Dorsolateral prefrontal cortex (tissue), 122 donors: ENCODE measurements at places on chromosomes 6 and 20. TPM values are rescaled to one million over a fixed set of nuclear protein-coding genes. Genes with fewer than 3 reads are reported as not detected.
A peak's percentile ranks its signal among the peaks of the same experiment; 100 is the strongest.

HLA-DRA gene
- 99.9 TPM for total RNA-seq

HLA-DPA1 gene
- total RNA-seq = 25.6 TPM

DZANK1 gene
- 5.0 TPM for total RNA-seq

TXLNB gene
- 1.6 TPM for total RNA-seq

RGS17 gene
- 9.1 TPM for total RNA-seq

VSTM2L gene
- total RNA-seq = 65.7 TPM

NMBR gene
- 0.45 TPM for total RNA-seq

MACROD2 gene
- 48.1 TPM for total RNA-seq

DNA sequence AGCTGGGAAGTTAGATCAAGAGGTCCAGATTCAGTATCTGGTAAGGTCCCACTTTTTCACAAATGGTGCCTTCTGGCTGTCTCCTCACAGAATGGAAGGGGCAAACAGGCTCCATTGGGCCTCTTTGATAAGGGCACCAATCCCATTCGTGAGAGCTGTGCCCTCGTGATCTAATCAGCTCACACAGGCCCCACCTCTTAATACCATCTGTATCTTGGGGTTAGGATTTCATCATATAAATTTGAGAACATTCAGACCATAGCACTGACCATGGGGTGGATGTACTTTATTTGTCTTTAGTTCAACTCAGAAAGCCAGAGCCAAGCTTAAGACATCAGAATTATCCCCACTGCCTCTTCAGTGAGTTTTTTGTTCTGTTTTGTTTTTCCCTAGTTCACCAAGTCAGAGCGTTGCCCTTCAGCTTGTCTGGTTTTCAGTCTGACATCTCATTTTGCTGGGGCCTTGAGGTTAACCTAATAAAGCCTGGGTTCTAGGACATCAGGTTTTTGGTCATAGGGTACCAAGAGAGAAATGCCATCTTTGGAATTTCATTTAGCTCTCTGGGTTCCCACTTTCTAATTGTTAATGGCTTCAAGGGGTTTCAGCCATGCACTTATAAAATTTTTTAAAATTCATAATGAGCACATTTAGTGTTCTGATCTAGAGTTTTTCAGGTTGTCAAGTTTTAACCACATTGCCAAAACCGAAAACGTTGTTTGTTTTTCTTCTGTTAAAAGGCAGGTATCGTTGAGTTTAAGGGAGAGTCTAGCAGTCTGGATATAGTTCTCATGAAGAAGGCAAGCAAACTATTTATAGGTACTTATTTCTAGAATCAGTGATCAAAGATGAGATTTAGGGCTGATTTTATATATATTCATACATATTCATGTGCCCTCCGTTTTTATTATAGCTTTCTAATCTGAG, 19.0 kb downstream of the SENP6 start:
- DNase-seq = no peak

- no peak for DNase-seq
These were observed 18.9 kb upstream of the ROS1 start for GRCh38 chr6:117444600-117444999.

DNA sequence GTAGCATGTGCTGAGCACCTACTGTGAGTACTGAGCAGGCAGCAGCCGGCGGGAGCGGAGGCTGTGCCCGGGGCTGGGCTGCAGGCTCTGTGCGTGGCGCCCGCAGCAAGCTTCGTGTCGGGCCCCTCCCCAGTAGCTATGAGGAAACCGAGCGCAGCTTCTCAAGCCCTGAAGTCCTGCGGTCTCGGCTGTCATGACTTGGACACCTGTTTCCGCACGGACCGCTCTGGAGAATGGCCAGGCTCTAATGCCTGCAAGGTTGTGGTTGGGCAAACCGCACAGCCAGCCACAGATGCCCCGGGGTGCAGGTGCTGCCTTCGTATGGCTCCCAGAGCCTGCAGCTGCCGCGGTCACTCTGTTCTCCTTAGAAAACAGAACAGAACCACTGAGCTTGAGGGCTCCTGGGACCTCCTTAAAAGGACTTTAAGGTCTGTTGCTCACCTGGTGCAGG, 33.7 kb downstream of the PYGB start:
- peak; percentile 25 for DNase-seq

- DNase-seq = no peak
These were observed 188.3 kb upstream of the MARCKS start for GRCh38 chr6:113668641-113669408.

DNA sequence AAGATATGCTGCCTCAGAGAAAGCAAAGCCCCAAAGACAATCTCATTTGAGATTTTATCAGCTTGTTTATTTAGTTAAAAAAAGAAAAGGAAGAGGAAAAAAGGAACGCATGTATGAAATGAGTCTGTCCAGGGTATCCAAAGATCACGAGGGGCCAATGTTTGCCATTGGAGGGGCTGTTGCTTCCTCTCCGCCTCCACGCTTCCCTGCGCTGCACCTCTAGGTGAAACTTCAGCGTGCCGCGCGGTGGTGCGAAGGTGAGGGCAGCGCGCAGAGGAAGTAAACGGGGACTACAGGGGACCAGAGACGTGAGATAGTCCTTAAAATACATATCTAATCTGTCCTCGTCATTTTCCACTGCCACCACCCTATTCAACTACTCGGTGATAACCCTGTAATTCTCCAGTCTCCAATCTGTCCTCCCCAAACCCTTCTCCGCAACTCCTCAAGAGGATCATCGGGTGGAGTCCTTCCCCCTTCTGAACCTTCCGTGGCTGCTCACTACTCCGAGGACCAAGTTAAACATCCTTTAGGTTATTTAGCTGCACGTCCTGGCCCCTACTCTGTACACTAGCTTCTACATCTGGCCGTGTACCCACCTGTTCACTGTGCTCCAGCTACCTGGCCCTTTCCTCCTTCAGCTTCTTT, 1.1 kb upstream of the DCBLD1 start:
- no peak for DNase-seq

- DNase-seq = no peak
These were observed 176.0 kb downstream of the SASH1 start for GRCh38 chr6:148518511-148519156.

DNA sequence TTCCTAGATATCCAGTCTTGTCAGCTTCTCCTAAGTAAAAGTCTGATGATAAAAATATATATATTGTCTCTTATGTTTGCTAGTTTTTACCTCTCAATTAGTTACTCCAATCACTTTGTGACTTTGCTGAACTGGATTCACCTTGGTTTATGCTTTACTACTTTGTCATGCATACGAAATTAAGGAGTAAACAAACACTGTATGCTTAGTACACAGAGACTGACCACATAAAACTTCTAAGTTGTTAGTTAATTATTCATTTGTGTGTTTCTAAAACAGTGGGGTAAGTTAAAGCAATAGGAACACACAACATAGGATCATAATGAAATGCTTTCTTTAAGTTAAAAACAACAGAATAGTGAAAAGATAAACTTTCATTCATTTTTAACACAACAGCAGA, 877.3 kb upstream of the MAP3K7 start:
- no peak for DNase-seq

GRCh38 chr20:47456041-47456537, 45.6 kb upstream of the NCOA3 start:
- no peak for DNase-seq

DNA sequence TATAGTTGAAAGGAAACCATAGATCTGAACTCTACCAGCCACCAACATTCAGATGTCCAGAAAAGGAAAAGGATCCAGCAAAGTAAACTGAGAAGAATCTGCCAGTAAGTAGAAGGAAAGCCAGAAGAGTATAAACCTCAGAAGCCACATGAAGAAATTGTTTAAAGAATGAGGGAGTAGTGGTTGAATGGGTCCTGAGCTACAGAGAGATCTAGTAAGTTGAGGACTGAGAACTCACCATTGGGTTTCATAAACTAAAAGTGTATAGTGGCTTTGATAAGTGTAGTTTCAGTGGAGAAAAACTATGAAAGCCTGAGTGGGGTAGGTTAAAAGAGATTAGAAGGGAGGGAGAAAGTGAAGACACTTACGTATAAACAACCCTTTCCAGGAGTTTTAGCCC, 32.0 kb upstream of the SUMO4 start:
- no peak for DNase-seq

- no peak for DNase-seq
These were observed 154.0 kb downstream of the LAMP5 start for GRCh38 chr20:9668381-9668780.

GRCh38 chr6:31712296-31712695, 2.9 kb upstream of the LY6G6D start:
- no peak for DNase-seq

GRCh38 chr20:48621376-48622078, 206.3 kb downstream of the PREX1 start:
- no peak for DNase-seq

DNA sequence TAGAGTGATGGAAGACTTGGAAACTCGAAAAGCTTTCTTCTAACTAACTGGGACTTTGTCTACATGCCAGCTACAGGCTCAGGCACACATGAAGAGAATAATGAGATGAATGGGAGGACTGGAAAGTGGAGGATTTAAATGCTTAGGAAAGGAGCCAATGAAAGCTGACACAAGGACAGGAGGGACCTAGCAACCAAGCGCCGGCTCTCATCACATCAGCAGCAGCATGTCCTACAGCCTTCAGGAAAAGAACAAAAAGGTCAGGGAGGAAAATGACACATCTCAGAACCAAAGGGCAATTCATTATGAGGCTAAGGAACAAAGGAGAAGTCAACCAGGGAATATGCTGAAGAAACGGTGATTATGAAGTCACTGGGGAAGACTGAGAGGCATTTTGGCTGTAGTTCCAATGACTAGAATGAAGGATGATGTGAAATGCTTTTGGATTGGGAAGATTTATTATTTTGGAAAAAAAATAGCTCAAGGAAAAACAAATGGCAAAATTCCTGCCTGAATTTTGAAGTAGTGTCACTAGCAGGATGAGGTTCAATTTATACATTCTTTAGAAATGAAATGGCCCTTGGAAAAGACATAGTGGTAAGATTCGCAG, 5.7 kb downstream of the BACH2 start:
- DNase-seq = no peak
